Stimulated activated CD8-positive, alpha-beta memory T cell treated with anti-CD3 and anti-CD28 coated beads, Interleukin-4, amount 100 ng/mL, for 1 hour (primary cell): ENCODE measurements at places on chromosomes 13 and 19.

DNA sequence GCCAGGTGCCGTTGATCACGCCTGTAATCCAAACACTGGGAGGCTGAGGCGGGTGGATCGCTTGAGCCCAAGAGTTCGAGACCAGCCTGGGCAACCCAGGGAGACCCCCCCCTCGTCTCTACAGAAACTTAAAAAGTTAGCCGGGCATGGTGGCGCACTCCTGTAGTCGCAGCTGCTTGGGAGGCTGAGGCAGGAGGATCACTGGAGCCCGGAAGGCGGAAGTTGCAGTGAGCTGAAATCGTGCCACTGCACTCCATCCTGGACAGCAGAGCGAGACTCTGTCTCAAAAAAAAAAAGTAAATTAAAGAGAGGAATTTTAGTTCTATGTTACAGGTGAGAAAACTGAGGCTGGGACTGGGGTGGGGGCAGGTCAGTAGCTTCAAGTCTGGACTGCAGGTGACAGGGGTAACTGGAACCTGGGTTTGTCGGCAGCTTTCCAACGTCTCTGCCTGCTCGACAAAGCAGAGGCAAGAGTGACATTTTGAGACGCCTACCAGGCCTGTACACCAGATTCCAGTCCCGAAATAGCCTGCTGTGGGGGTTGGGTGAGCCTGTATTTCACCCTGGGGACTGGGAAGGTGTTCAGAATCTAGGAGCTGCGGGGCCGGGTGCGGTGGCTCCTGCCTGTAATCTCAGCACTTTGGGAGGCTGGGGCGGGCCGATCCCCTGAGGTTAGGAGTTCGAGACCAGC, 1.2 kb downstream of the SELENOW start:
- no peak for DNase-seq

GRCh38 chr13:53601113-53601512, 572.5 kb downstream of the OLFM4 start:
- no peak for DNase-seq

DNA sequence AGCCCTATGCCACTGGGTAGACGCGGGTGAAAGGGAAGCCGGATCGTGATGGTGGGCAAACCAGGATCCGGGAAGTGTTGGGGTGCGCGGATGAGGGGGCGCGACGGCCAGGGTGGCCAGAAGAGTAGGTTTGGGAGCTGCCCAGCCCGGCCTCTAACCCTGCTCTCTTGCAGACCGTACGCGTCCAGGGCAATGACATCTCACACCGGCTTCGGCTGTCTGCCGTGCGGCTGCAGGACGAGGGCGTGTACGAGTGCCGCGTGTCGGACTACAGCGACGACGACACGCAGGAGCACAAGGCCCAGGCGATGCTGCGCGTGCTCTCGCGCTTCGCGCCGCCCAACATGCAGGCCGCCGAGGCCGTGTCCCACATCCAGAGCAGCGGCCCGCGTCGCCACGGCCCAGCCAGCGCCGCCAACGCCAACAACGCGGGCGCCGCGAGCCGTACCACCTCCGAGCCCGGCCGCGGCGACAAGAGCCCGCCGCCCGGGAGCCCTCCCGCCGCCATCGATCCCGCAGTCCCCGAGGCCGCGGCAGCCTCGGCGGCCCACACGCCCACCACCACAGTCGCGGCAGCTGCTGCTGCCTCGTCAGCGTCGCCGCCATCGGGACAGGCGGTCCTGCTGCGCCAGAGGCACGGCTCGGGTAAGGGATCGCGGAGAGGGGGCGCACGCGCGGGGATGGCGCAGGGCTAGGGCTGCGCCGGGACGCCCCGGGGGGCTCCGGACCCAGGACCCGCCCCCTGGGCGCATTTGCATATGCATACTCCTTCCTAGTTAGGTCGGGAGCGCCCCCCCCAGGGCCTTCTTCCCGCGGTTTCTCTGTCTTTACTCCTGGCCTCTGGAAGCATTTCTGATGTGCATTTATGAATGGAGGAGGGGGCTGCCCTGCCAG, 4.1 kb downstream of the VSTM2B start:
- no peak for DNase-seq

- DNase-seq, result no peak
These were observed 12.7 kb downstream of the STK24 start for GRCh38 chr13:98564204-98564603.

- DNase-seq, result no peak
These were observed 5.9 kb downstream of the MED16 start for GRCh38 chr19:887072-887471.

GRCh38 chr13:113058129-113058987, 47.2 kb upstream of the F7 start:
- no peak for DNase-seq
